COLO829 (cell line): ENCODE measurements at places on chromosomes 4 and X.

DNA sequence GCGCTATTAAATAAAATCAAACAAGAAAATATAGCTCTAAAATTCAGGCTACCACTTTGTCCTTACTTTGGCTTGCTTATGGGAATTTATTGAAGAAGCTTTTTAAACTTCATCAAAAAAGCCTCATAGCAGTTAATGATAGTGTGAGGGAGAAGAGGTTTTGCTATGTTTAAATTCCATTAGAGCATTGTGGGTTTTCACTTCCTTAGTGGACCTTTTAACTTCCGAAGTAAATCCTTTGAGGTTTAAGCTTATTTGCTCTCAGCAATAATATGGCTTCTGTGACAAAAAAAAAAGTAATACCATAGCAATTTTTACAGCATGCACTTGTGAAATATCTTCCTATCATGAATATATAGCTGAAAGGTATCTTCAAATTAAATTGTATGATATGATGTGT lies 120.2 kb upstream of the NDST4 start:
- no peak for DNase-seq

GRCh38 chr4:2402048-2402842 lies 16.2 kb downstream of the ZFYVE28 start:
- no peak for DNase-seq

GRCh38 chrX:22950269-22951266 lies 49.2 kb upstream of the DDX53 start:
- DNase-seq, result peak; percentile 22

- DNase-seq, result peak; percentile 40
Measured at GRCh38 chr4:1693131-1693896, 9.2 kb upstream of the FAM53A start.
